ENCODE measurements at places on chromosomes 2 and 18.

GRCh38 chr2:129240061-129240460 is 739.4 kb upstream of the RAB6C start:
- DNase-seq = no peak

- no peak for DNase-seq
Observed at GRCh38 chr2:201975434-201975833, 58.2 kb upstream of the FZD7 start.

GRCh38 chr2:120683701-120684100 is 52.0 kb upstream of the GLI2 start:
- no peak for DNase-seq

GRCh38 chr2:17877811-17878280 is 621 bp upstream of the KCNS3 start:
- DNase-seq = peak; percentile 17

DNA sequence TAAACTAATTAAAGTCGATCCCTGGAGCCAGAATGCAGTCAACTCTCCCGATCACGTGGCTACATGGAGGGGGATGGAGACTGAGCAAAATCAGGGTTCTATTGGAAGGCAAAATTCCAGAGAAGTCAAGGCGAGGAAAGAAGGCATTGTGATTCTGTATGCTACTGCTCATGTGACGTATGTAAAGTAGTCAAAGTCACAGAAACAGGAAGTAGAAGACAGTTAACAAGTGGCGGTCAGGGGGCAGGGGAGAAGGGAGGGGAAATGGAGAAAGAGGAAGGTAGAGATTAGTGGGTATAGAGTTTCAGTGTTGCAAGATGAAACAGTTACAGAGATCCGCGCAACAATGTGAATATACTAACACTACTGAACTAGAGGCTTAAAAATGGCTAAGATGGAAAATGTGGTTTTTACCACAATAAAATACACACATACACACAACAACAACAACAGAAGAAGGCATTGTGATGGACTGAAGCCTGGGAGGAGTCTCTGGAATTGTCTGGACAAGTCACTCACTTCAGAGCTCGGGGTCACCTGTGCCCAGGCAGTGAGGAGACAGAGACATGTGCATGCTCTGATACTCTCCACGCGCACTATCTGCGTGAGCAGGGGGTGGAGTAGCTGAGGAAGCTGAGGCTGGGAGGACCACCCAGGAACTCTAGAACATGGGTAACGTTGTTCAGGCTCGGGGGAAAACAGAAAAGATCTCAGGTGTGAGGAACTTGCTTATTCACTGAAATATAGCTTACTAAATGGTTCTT is 89.9 kb upstream of the CDCA7 start:
- DNase-seq = peak; percentile 78

- no peak for DNase-seq
Observed at GRCh38 chr18:48554610-48555400, 16.0 kb downstream of the CTIF start.

GRCh38 chr2:232876161-232876977 is 6.3 kb downstream of the SNORC start:
- peak; percentile 56 for DNase-seq

DNA sequence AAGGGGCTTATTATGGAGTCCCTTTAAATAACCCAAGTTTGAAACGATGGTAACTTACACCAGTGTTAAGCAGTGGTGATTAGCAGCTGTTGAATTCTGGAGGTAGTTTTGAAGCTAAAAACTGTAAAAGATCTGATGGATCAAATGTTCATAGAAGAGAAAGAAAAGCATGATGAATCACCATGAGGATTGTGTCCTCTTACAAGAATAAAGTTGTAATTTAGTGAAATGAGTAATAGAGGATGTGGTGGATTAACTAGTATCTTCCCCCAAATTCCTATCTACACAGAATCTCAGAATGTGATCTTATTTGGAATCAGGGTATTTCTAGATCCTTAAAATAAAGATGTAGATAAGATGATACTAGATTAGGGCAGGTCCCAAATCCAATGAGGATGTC is 1138.2 kb upstream of the TMEFF2 start:
- DNase-seq = no peak

- no peak for DNase-seq
Observed at GRCh38 chr2:221169724-221170123, 402.4 kb downstream of the EPHA4 start.

GRCh38 chr2:23522726-23523372 is 137.9 kb downstream of the KLHL29 start:
- no peak for DNase-seq

- peak; percentile 1 for DNase-seq
Observed at GRCh38 chr18:77622009-77622692, 372.5 kb downstream of the GALR1 start.

Data from GM12865 (cell line).